ENCODE measurements at places on chromosomes 4 and X.

- DNase-seq: no peak
Observed at GRCh38 chr4:120525106-120525505, 397.4 kb downstream of the PRDM5 start.

- no peak for DNase-seq
Observed at GRCh38 chrX:24355095-24355494, 5.3 kb upstream of the SUPT20HL1 start.

GRCh38 chr4:82043081-82043808, 330.5 kb downstream of the HNRNPD start:
- no peak for DNase-seq

DNA sequence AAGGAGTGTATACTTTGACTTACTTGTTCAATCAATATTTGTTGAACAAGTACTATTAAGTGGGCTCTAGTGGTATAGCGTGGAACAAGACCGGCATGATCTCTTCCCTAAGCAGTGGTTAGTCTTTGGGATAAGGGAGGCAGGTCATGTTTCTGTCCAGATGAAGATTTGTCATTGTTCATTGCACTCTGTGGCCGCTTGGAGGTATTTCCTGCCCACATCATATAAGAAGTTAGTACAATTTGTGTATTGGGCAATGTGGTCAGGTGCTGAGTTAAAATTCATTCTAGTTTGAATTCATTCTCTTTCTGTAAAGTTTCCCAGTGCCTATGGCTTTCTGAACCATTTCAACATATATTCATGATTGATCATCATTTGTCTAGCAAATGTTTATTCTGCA, 101.1 kb upstream of the SHISA3 start:
- no peak for DNase-seq

DNA sequence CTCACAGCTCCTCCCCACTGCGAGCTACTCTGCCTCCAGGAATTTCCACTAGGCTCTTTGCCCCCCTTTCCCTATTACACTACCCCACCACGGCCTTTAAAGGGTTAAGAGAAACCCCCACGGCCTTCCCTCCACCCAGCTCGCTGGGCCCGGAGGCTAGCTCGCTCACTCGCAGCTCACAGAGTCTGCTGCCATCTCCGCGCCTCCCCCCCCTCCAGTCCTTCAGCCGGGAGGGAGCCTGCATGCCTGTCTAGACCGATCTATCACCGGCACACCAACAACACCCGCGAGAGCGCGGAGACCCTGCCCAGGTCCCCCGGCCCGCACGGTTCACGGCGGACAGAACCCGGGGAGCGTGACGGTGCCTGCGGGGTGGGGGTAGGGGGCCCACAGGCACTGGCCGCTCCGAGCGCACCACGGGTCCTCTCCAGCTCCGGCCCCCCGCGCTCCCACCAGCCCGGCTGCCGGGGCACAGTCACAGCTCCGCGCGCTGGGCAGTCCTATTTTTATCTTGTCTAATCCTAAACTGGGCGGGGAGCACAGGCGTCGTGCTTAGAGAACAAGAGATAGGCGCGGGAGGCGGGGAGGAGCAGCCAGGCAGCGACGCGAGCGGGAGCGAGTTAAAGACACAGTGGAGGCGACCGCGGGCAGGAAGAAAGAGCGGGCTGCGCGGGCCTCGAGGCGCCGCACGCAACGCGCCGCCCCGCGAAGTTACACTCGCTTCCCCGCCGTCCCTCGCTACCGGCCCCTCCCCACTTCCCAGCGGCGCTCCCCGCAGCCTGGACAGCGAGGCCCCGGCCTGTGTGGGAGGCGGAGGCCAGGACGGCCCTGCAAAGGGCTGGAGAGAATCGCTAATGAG, 3.5 kb downstream of the BCOR start:
- no peak for DNase-seq

- no peak for DNase-seq
Observed at GRCh38 chr4:143597276-143597675, 83.8 kb downstream of the SMARCA5 start.
